ENCODE measurements at places on chromosomes 3 and 15.

- no peak for DNase-seq
These were observed 5.0 kb downstream of the GTPBP8 start for GRCh38 chr3:112995800-112996199.

GRCh38 chr3:159831466-159831865, 157.2 kb upstream of the IL12A start:
- DNase-seq: no peak

- peak; percentile 33 for DNase-seq
These were observed 722 bp downstream of the CACNA1D start for GRCh38 chr3:53495146-53495519.

- no peak for DNase-seq
These were observed 13.9 kb upstream of the LRRC15 start for GRCh38 chr3:194383276-194383940.

DNA sequence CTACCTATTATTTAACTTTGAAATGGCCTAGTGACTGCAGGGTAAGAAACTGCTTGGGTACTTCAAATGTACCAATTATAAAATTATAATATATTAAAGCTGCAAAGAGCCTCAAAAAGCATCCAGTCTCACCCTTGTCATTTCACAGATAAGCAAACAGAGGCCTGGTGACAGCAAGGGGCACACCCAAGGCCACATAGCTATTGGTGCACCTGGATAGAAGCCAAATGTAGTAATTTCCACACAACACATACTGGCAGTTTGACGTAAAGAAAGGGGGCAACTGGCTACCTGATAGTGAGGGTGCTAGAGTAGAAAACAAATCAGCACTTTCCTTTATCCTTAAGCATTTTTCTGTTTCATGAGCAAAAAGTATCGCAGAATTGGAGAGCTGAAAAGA, 51.1 kb downstream of the IFT57 start:
- DNase-seq: no peak

DNA sequence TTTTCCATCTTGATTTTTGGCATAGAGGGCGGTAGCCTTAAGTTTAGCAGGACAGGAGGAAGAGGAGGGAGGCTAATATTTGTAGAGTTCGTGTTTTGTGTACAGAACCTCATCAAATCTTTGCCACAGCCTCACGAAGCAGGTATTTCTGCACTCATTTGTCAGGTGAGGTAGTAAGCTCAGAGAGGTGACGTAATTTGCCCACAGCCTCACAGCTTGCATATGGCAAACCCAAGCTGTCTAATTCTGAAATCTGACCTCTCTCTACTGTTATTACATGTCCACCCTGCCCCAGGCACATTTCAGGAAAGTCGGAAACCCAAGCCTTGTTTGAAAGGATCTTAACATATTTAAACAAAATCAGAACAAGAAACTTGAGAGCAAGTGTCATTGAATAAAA, 91.1 kb upstream of the TPM1 start:
- DNase-seq: no peak

DNA sequence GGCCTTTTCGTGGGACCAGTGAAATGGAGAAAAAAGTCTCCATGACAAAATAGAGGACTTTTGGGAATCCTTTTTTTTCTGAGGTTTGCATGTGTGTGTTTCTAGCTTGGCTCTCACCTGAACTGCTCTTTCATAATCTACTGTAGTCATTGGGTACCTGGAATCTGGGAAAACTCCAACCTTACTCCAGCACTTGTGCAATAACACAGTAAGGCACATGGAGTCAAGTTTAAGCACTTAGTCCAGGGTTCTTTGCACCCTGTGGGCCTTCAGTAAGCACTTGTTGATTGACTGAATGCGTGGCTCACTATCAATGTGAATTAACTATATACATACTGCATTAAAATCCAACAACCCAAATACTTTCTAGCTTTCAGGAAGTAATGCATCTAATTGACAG, 299.5 kb downstream of the ZBTB20 start:
- no peak for DNase-seq

DNA sequence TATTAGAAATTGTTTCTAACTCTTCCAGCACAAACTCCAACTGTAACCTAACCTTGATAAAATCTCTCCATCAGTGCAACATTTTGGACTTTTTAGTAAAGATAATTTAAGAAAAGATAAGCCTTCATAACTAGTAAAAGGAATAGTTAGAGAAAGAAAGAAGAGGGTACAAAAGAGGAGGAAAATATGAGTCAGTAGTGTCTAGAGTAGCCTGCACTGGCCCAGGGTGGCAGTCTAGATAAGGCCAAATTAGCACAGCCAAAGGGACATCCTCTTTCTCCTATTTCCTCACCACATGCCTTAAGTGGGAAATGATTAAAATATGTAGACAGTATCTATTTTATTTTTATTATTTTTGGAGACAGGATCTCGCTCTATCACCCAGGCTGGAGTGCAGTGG, 3.7 kb downstream of the PROS1 start:
- no peak for DNase-seq

- no peak for DNase-seq
These were observed 298.3 kb downstream of the LPP start for GRCh38 chr3:188452158-188452772.

DNA sequence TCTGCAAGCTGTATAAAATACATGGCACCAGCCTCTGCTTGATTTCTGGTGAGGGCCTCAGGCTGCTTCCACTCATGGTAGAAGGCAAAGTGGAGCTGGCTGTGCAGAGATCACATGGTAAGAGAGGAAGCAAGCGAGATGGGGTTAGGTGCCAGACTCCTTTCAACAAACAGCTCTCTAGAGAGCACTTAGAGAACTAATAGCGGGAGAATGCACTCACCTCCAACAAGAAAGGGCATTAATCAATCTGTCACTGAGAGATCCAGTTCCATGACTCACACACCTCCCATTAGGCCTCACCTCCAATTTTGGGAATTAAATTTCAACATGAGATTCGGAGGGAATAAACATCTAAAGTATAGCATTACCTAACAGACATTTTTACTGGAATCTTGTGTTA, 644.1 kb upstream of the ARRDC4 start:
- DNase-seq: no peak

- DNase-seq: no peak
These were observed 277.1 kb downstream of the MAGI1 start for GRCh38 chr3:65761446-65762234.

GRCh38 chr15:69595009-69595791, 142.6 kb downstream of the RPLP1 start:
- DNase-seq: no peak

DNA sequence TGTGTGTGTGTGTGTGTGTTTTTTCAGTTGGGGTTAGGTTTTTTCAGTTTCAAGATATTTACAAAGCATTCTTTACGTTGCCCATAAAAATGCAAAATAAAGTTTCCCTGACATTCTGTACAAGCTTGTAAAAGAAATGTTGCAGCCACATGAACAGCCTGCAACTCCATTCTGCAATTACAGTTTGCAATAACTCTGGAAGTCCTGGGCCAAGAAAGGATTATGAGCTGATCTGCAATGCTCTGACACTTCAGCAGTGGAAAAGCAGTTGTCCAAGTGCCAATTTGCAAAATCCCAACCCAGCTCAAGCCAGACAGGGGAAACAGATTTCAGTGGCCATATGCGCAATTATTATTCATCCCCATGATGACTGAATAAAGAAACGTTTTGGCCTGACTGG, 322.1 kb downstream of the MEX3B start:
- DNase-seq: no peak

DNA sequence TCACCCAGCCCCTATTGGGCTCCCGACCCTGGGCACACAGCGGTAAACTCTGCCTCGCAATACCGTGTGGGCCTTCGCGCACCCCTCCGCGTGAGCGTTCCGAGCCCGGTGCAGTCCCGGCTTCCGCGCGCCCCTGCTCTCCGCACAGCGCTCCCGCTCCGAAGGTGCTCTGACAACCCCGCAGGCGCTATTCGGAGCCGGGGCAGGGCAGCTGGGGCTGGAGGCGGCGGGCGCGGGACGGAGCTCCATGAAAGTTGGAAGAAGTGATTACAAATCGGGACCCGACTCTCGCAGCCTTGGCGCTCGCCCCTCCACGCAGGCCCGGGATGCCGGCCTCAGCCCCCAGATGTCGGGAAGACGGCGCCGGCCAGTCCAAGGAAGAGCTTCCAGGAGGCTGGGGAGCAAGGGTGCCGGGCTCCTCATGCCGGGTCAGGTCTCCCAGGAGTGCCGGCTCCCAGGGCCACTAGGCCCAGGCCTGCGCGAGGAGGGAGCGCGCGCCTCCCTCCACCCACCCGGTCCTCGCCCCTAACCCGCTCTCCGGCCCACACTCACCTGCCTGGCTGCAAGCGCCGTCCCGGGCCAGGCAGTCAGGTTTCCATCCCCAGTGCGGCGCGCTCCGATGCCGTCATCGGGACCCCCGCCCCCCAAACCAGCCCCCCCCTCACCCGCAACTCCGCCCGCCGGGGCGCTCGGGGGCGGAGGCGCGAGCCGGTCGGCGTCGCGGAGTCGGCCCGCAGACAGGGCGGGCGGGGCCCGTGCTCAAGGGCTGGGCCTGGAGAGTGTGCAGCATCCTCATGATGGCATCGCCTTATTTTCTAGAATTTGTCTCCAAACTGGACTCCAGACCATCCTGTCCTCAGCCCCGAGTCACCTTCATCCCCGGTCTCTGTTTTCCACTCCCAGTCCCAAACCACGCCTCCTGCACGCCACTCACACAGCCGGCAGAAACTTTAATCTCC, at the start of gene KIF7:
KIF7 (minus strand) TSS at position 621 of the 959 bp plus-strand sequence. CDS start 2,537 bp downstream, outside the sequence.
- DNase-seq: peak; percentile 74

DNA sequence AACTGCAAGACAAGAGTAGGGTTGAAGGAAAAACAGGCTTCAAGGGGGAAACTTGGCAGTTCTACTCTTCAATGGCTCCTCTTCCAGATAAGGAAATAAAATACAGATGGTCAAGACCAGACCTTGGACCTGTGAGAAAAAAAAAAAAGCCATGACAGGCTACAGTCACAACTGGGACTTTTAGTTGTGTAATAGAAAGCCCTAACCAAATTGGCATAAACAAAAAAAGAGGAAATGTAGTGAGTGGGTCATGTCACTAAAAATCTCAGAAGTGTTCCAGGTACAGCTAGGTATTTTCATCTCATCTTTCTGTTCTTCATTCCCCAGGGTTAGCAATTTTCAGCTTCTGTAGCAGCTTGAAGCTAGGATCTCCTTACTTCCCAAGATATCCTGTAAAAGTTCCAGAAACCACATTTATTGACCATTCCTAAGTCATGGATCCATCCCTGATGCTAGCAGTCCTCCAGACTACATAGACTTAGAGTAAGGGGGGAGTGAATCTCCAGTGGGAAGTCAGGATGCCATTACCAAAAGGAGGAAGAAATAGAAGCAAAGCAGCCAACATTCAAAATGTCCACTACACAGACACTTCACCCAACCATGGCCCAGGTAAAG, 61.0 kb upstream of the CSTA start:
- DNase-seq: no peak

- no peak for DNase-seq
These were observed 101.6 kb downstream of the SLC25A26 start for GRCh38 chr3:66322436-66322835.

DNA sequence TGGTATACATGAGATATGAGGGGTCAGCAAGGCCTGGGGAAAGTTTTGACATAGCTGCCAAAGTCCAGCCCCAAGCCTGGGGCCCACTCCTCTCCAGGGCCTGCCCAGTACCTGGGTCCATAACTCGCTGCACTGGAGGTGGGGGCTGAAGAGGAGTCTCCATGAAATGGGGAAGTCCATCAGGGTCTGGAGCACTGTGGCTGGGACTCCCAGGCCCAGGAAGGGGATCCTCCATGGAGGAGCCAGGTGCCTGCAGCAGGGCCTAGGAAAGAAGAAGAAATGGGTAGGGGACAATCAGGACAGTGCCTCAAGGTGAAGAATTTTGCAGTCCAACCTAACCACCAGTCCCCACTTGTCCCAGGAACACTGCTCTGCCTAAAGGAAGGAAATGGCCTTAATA, 8.2 kb downstream of the GORASP1 start:
- DNase-seq: no peak

DNA sequence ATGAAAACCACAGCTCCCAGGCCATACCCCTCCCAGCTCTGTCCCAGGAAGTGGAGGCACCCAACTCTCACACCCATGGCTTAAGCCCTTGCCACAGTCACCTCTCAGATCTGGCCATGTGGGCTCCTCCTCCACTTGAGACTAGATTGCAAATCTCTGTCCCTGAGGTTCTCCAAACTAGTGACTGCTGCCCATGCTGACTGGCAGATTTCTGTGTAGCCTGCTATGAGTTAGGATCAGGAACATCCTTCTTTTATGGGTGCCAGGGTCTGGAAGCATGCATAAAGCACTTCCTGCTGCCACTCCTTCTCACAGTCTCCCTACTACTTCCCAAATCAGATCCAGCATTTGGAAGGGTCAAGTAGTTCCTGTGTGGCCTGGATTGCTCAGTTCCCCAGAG, 59.6 kb upstream of the GOLIM4 start:
- no peak for DNase-seq

GRCh38 chr3:149021830-149022229, 30.5 kb downstream of the GYG1 start:
- no peak for DNase-seq

DNA sequence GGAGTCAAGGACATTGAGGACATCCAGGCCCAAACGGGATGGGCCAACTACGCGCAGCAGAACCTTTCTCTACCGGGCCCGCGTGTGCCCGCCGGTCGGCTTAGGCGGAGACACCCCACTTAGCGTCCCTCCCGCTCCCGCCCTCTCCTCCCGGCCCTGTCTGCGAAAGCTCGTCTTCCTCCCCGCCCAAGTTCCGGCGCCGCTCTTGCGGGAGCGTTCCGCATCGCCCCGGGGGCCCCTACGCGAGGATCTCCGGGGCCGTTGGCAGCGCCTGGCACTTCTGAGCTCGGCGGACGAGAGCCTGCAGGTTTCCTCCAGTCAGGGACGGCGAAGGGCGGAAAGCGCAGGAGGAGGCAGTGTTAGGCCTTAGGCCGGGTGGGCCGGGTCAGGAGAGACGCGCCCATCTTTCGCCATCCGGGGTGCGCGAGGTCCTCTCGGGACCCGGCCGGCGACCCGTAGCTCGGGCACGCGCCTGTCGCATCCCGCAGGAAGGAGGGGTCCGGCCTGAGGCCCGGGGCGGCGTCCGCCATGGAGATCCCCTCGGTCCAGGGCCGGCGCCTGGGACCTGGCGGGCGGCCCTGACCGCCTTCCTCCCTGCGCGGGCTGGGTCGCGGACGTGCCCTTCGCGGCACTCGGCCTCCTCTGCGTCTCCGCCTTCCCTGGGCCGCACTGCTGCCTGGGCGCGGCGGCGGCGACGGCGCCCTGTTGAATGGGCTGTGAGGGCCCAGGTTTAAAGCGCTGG, at the start of gene FEM1B:
FEM1B (plus strand) TSS at position 143 of the 742 bp plus-strand sequence. CDS start 673 bp downstream, outside the sequence.
- peak; percentile 89 for DNase-seq

DNA sequence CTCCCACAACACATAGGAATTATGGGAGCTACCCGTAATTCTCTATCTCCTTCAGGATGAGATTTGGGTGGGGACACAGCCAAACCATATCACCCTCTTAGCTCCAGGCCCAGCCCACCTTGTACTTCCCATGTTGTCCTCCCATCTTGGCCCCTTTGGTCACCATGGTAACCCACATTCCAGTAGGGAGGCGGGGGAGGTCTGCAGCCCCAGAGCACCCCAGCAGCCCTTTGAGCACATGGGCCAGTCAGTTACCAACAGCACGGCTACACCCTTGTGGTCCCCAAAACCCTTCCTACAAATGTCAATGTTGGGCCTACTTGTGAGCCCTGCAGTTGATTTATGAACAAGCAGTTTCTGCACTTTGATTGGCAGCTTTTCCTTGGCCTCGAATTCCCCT, 84.5 kb downstream of the LRRK1 start:
- DNase-seq: no peak

GRCh38 chr15:35490511-35490910, 55.5 kb downstream of the DPH6 start:
- no peak for DNase-seq
